ENCODE measurements at places on chromosomes 11 and 22.

- H3K4me1 ChIP-seq: peaks cover 26% of the 10 kb centered on the region
- H3K4me3 ChIP-seq: no peak overlapping the region
- H3K36me3 ChIP-seq: peaks cover 2% of the 10 kb centered on the region
- H3K27ac ChIP-seq: no peak overlapping the region
- peak; percentile 77 for DNase-seq
- no peaks in the 10 kb centered on the region for H3K27me3 ChIP-seq
These were observed 12.7 kb downstream of the RPL3 start for GRCh38 chr22:39306456-39307361.

- H3K27ac ChIP-seq: no peak overlapping the region
- H3K4me1 ChIP-seq: no peaks in the 10 kb centered on the region
- no peaks in the 10 kb centered on the region for H3K36me3 ChIP-seq
- no peak overlapping the region for H3K4me3 ChIP-seq
- no peak for DNase-seq
- no peaks in the 10 kb centered on the region for H3K27me3 ChIP-seq
These were observed 225.4 kb upstream of the CHORDC1 start for GRCh38 chr11:90448256-90448655.

DNA sequence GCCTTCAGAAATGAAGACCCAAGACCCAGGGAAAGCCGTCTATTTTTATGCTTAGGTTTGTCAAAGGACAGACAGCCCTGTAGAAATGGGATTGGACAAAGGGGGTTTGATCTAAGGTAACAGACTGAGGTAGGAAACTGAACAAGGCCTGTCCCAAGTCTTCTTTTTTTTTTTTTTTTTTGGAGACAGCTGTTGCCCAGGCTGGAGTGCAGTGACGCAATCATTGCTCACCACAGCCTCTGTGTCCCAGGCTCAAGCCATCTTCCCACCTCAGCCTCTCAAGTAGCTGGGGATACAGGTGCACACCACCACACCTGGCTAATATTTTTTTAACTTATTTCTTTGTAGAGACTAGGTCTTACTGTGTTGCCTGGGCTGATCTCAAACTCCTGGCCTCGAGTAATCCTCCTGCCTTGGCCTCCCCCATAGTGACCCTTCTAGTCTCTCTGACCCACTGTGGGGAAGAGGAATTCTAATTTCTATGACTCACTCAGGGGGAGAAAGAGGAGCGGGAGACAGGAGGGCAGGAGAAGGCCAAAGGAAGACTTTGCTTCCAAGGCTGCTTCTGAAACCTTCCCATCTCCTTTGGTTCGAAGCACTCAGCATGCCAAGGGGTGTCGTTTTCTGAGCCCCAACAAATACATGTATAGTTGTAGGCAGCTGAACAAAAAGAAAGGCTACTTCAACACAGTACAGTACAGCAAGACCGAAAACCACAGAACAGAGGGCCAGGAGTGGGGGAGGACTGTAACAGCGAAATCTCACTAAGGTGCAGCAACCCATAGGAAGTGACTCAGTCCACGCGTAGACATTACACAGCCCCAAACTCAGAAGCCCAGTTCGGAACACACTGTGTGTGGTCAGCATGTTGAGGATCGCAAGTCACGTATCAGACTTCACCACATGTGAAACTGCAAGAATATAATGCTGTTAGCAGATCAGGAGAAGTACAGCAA lies 872 bp downstream of the TMA7B start:
- peak; percentile 80 for DNase-seq
- peaks cover 3% of the 10 kb centered on the region for H3K36me3 ChIP-seq
- peaks cover 24% of the 10 kb centered on the region for H3K4me1 ChIP-seq
- no peak overlapping the region for H3K4me3 ChIP-seq
- H3K27me3 ChIP-seq: no peaks in the 10 kb centered on the region

DNA sequence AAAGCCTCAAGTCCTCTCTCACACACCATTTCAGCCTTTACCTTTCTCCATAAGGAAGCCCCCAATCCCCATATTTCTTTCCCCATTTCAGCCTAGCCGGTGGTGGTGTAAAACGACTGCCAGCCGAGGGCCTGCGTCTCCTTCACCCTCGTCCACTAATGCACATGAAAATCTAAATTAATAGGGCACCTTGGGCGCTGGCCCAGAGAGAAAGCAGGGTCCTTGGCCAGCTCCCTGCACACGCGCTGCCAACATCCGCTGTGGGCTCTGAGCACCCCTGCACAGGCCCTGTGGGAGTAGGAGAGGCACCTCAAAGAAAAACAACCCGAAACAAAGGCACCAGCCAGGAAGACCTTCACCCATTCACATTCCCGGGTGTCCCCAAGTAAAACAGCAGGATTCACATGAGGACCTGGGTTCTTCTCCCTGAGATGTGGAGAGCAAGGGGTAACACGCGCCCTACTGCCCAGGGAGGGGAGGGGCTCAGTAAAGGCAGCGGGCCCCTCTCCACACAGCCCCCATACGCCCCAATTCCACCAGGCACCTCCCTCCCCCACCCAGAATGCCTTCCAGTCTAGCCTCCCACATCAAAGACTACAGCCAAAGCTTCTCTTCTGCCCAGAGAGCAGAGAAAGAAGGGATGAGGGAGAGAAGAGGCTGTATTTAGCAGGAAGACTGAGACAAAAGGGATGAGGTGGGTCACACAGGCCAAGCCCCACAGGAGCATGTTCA lies 79.0 kb downstream of the MICAL3 start:
- peaks cover 29% of the 10 kb centered on the region for H3K4me1 ChIP-seq
- no peak for DNase-seq
- H3K27ac ChIP-seq: peak overlapping the region; percentile 44
- H3K36me3 ChIP-seq: peaks cover 6% of the 10 kb centered on the region
- no peaks in the 10 kb centered on the region for H3K27me3 ChIP-seq

DNA sequence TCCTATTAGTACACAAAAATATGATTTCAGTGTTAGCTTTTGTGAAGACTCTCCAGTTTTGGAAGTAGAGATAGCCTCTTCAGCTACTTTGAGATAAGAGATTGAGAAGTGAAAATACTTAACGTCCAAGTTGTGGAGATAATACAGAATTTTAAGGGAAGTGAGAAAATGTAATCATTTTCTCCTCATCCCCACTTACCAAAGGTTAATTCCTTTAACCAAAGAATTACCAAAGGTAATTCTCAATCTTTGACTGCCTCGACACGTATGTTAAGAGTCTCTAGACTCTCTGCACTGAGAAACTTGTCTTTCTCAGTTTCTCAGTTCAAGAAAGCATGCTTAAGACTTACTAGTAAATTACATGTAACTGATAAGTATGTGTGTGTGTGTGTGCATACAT lies 15.3 kb downstream of the C11orf54 start:
- H3K27me3 ChIP-seq: no peaks in the 10 kb centered on the region
- H3K36me3 ChIP-seq: peaks cover 99% of the 10 kb centered on the region
- DNase-seq: no peak
- no peak overlapping the region for H3K4me3 ChIP-seq
- no peak overlapping the region for H3K27ac ChIP-seq
- H3K4me1 ChIP-seq: no peaks in the 10 kb centered on the region

GRCh38 chr22:46834021-46834737 lies 71.7 kb downstream of the TBC1D22A start:
- peak overlapping the region; percentile 47 for H3K27ac ChIP-seq
- H3K4me1 ChIP-seq: peaks cover 19% of the 10 kb centered on the region
- no peak overlapping the region for H3K4me3 ChIP-seq
- H3K36me3 ChIP-seq: peaks cover 12% of the 10 kb centered on the region
- no peaks in the 10 kb centered on the region for H3K27me3 ChIP-seq

GRCh38 chr11:11865449-11865848 lies 23.7 kb downstream of the USP47 start:
- H3K4me3 ChIP-seq: no peak overlapping the region
- H3K27me3 ChIP-seq: no peaks in the 10 kb centered on the region
- H3K36me3 ChIP-seq: no peaks in the 10 kb centered on the region
- H3K4me1 ChIP-seq: peaks cover 66% of the 10 kb centered on the region
- no peak overlapping the region for H3K27ac ChIP-seq
- no peak for DNase-seq

- H3K4me3 ChIP-seq: no peak overlapping the region
- no peak overlapping the region for H3K27ac ChIP-seq
- DNase-seq: no peak
- no peaks in the 10 kb centered on the region for H3K27me3 ChIP-seq
These were observed 4.9 kb downstream of the CWC15 start for GRCh38 chr11:94968334-94968958.

GRCh38 chr11:128881221-128881620 lies 9.9 kb upstream of the KCNJ5 start:
- H3K4me3 ChIP-seq: no peak overlapping the region
- H3K27me3 ChIP-seq: no peaks in the 10 kb centered on the region
- H3K4me1 ChIP-seq: peaks cover 4% of the 10 kb centered on the region

DNA sequence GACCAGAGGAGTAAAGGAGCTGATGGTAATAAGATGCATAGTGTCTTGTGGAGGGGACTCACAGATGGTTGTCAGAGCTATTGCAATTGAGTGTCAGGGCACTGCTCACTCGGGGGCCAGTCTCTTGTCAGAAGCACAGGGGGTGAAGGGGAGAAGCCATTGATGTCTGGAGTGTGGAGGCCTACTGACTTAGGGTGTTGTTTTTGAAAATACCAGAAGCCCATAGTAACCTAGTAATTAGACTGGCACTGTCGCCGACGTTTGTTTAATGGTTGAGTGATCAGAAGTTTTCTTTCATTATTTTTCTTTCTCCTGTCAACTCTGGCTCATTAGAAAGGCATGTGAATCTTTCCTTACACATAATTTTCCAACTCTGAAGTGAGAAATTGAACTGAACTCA lies 151.6 kb upstream of the TENM4 start:
- H3K36me3 ChIP-seq: no peaks in the 10 kb centered on the region
- H3K27me3 ChIP-seq: no peaks in the 10 kb centered on the region
- no peak overlapping the region for H3K4me3 ChIP-seq
- no peak for DNase-seq

GRCh38 chr11:108886660-108887009 lies 221.8 kb downstream of the DDX10 start:
- H3K27me3 ChIP-seq: no peaks in the 10 kb centered on the region
- no peaks in the 10 kb centered on the region for H3K4me1 ChIP-seq
- no peak overlapping the region for H3K27ac ChIP-seq
- H3K4me3 ChIP-seq: no peak overlapping the region
- no peaks in the 10 kb centered on the region for H3K36me3 ChIP-seq

DNA sequence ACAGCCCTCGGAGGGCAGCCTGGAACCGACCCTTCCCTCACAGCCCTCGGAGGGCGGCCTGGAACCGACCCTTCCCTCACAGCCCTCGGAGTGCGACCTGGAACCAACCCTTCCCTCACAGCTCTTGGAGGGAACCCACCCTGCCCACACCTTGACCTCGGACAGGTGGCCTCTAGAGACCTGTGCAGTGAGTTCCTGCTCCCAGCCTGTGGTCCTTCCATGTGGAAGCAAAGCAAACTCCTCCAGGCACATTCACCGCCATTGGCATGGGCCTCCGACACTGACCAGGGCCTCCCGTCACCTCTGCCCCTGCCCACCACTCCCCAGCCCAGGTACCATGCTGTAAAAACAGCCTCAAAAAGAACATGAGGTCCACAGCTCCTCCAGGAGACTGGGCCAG lies 272.1 kb downstream of the BRD1 start:
- no peak overlapping the region for H3K27ac ChIP-seq
- H3K4me3 ChIP-seq: no peak overlapping the region
- DNase-seq: peak; percentile 48
- H3K27me3 ChIP-seq: no peaks in the 10 kb centered on the region
- H3K4me1 ChIP-seq: no peaks in the 10 kb centered on the region

DNA sequence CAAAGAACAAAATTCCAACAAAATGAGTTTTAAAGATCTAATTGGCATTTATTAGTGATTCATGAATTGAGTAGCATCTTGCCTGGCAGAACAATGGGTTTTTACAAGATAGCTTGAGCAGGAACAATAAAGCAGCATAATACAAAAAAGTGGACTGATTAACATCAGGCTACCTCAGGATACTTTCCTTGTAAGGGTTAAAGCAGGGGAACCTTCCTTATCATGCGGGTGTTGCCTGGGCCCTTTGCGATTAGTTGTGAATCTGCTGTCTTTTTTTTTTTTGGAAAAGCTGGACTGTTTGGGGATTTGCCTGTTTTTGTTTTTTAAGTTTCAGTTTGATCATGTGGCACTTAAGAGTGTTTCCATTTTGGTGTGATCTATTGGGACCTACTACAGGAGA lies 37.5 kb downstream of the EXPH5 start:
- H3K27ac ChIP-seq: no peak overlapping the region
- H3K4me3 ChIP-seq: no peak overlapping the region
- no peaks in the 10 kb centered on the region for H3K4me1 ChIP-seq
- H3K27me3 ChIP-seq: no peaks in the 10 kb centered on the region
- DNase-seq: no peak

- no peak overlapping the region for H3K27ac ChIP-seq
- H3K4me1 ChIP-seq: peaks cover 6% of the 10 kb centered on the region
- H3K4me3 ChIP-seq: no peak overlapping the region
These were observed 1.9 kb upstream of the BAIAP2L2 start for GRCh38 chr22:38112381-38112780.

- H3K27me3 ChIP-seq: no peaks in the 10 kb centered on the region
- no peaks in the 10 kb centered on the region for H3K36me3 ChIP-seq
- H3K4me3 ChIP-seq: no peak overlapping the region
- no peak for DNase-seq
These were observed 23.5 kb downstream of the SPATA19 start for GRCh38 chr11:133821776-133822175.

GRCh38 chr11:61168042-61168688 lies 6.9 kb upstream of the VPS37C start:
- H3K27me3 ChIP-seq: no peaks in the 10 kb centered on the region
- no peaks in the 10 kb centered on the region for H3K4me1 ChIP-seq
- no peak overlapping the region for H3K4me3 ChIP-seq
- no peaks in the 10 kb centered on the region for H3K36me3 ChIP-seq

Data from spleen (tissue), 13 donors.